RWPE2 (cell line): ENCODE measurements at places on chromosomes 5 and 9.

- DNase-seq, result no peak
Observed at GRCh38 chr5:125657936-125658335, 765.3 kb upstream of the GRAMD2B start.

DNA sequence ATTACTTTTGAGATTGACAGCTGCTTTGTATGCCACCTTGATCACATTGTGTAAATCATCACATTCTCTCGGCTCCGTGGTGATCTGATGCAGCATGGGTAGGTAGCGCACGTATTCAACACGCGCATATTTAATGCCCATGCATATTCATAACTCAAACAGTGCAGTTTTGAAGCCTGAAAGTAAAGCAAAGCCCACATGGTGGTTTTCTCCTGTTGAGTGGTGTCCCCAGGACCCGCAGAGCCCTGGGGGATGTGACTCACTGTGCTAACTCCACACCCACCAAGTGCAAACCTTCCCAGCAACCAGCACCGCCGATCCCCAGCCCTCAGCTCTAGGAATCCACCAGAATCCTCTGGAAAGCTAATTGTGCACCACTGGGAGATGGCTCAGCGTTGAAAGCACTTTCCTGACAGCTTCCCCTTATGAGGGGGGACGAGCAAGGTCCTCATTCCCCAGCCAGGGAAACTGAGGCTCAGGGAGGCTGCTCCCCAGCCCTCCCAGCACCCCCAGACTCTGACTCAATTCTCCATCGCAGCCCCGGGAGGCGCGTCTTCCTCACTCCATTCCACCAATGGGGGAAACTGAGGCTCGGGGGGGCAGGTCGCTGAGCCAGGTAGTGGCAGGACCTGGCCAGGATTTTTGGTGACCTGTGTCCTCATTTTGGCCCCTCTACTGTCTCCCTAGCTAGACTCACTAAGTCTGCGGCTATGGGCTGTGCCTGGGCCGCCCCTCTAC, 46.4 kb downstream of the SARDH start:
- no peak for DNase-seq

GRCh38 chr9:99523838-99524237, 297.8 kb upstream of the NR4A3 start:
- no peak for DNase-seq

DNA sequence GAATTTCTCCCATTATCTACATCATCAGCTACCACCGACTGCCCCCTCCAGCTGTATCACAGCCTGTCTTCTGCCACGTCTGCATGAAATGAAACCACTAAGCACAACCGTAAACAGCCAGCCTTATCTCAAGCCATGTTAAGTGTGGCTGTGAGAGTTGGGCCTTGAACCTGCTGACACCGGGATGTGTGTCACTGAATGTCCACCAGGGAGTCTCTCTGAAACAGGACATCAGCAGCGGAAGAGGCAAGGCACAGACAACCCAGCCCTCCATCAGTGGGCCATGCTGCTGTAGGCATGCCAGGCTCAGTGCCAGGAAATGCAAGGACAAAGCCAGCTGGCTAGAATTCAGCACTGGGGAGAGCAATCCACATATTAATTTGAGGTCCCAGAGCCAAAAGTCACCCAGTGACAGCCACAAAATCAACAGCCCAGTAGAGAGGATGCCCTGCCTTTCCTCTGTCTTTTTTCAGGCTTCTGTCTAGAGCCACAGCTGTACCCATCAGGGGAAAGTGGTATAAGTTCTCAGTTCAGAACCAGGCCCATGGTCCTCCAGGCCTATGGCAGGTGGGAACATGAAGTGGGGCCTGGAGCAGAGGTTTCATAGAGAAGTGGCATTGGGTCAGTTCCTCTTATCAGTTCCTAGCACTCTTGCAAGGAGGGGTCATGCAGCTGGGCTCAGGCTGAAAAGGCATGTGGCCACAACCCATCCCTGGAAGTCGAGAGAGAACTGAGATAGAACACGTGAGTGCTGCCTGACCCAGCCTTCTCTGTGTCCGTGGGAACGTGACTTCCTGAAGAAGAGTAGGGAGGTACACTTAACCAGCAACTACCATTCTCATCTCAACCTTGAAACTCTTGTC, 199.4 kb downstream of the ESM1 start:
- DNase-seq, result no peak

- DNase-seq, result no peak
Observed at GRCh38 chr9:29129763-29130162, 1556.5 kb upstream of the C9orf72 start.

- no peak for DNase-seq
Observed at GRCh38 chr9:105318729-105319191, 74.3 kb downstream of the SLC44A1 start.

- DNase-seq, result no peak
Observed at GRCh38 chr5:140806834-140807775, at the start of gene PCDHA4. Gene PCDHA4, plus strand, starts transcription at chr5:140807068.

DNA sequence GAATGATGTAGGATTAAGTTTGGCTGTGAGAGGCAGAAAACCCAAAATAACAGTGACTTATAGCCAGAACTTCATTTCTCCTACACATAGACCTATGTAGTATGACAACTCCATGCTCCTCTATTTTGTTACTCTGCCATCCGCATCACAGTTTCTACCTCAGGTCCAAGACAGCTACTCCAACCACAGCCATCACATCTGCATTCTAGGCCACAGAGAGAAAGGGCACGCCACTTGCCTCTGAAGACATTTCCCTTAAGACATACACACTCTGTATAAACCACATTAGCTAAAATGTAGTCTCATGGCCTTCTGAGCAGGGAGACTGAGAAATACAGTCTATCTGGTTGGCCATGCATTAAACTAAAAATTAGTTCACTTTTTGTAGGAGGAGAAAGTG, 10.0 kb downstream of the SPINK4 start:
- DNase-seq, result no peak

- DNase-seq, result no peak
Observed at GRCh38 chr5:134175921-134176510, 734 bp downstream of the SKP1 start.

DNA sequence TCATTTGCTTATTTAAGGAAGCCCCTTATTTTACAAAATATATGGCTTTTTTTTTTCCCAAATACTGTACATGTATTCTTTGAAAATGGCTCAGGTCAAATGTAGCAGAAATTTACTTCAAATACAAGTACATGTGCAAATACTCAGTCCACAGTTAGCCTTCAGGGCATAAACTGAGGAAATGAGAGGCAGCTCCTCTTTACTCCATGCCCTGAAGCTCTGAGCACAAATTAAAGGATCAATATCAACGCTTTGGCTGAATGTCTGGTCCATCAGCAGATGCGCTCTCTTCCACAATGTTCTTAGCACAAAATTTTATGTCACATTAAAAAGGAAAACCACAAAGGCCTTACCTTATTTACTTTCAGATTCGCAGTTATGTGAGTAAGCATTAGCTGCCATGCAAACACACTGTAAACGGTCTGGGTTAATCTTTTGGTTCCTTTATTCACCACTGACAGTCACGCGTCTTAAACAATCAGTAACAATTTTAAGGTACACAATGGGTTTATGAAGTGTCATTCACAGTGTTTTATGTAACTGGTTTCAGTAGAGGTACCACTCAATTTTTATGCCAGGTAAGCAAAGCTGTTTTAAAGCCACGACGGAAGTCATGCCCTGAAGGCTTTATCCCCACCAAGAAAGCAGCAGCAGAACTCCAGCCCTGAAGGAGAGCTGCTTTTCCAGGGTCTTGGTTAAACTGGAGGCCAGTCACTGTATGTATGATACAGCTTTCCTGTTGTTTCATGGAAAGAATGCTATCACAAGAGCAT, 103.4 kb downstream of the OTULIN start:
- DNase-seq, result no peak

DNA sequence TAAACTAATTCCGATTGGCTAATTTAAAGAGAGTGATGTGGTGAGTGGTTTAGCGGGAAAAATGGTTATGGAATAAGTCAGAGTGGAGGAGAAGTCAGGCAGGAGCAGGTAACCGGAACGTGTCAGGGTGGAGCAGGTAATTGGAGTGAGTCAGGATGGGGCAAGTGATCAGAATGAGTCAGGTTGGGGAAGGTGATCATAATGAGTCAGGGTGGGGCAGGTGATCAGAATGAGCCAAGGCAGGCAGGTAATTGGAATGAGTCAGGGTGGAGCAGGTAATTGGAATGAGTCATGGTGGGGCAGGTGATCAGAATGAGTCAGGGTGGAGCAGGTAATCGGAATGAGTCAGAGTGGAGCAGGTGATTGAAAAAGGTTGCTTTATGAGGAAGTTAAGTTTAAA, 101.4 kb downstream of the TMEM167A start:
- DNase-seq, result peak; percentile 78
